ENCODE measurements at places on chromosomes 1 and 21.

DNA sequence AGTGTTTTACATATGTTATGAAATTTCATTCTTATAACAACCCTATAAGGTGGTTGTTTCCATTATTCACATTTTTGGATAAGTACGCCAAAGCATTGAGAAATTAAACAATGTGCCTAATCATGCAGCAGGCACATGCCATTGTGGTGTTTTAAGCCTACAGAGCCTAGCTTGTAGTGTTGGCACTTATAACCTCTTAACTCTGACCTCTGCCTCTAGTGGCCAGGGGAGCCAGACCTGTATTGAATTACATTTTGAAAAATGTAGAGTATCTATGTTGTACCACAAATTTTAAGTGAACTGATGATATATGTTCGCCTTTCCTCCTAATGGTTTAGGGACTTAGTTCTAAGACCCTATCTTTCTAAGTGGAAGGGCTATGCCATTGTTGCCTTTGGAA is 61.0 kb downstream of the KCNK2 start:
- DNase-seq = no peak

DNA sequence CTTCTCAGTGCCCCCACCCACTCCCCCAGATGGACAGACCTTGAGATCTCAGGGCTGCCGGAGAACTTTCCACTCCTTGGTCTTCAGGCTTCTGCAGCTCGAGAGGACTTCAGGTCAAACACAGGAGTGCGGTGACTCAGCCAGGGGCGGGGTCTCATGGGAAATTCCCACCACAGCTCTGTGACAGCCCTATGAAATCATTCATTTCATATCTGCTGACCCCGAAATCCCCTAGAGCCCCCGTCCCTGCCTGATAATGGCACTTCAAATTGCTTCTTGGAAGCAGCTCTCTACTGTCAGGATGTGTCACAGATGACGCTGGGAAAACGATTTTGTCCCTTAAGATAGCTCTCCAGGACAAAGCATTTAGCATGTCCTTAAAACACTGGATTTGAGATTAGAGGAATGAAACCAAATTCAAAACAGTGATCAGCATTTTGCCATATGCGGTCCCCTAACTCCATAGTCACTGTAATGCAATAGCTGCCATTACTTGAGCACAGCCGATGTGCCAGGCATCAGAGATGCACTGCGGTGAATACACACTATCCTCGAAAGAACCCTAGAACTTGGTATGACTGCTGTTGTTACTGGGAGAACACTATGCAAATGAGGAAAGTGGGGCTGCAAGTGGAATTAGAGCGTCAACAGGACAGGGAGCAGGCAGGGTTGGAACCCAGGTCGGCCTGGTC is at the start of gene TNFRSF9:
Gene TNFRSF9, minus strand, starts transcription at position 95 of the 692 bp plus-strand sequence. CDS start 845 bp downstream, outside the sequence.
- peak; percentile 40 for DNase-seq

GRCh38 chr1:9145021-9145668 is 16.2 kb upstream of the GPR157 start:
- peak; percentile 59 for DNase-seq

DNA sequence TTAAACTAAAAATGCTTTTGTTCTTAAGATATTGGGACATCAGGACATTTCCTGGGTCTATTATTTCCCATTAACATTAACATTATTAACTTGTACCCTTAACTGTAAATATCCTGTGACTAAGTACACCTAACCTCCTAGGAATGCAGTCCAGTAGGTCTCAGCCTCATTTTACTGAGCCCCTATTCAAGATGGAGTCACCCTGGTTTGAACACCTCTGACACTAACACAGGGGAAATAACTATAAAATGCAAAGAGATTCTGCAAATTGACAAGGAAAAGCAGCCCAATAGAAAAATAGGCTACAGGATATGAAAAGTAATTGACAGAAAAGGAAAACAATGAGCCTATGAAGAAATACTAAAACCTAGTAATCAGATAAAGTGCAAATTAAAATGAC is 11.6 kb upstream of the NCMAP start:
- no peak for DNase-seq

DNA sequence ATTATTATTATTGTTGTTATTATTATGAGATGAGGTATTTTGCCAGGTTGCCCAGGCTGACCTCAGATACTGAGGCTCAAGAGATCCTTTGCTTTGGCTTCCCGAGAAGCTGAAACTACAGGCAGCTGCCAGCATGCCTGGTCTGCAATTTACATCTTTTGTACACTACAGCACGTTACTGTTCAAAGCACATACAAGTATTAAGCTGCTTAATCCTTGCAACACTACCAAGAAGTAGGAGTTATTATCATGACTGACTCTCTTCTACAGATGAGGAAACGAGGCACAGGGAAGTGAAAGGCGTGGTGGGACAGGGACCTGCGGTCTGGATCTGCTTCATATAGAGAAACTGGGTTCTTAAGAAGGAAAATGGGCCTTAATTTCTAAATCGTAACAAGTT is 11.6 kb downstream of the ERG start:
- DNase-seq = no peak

DNA sequence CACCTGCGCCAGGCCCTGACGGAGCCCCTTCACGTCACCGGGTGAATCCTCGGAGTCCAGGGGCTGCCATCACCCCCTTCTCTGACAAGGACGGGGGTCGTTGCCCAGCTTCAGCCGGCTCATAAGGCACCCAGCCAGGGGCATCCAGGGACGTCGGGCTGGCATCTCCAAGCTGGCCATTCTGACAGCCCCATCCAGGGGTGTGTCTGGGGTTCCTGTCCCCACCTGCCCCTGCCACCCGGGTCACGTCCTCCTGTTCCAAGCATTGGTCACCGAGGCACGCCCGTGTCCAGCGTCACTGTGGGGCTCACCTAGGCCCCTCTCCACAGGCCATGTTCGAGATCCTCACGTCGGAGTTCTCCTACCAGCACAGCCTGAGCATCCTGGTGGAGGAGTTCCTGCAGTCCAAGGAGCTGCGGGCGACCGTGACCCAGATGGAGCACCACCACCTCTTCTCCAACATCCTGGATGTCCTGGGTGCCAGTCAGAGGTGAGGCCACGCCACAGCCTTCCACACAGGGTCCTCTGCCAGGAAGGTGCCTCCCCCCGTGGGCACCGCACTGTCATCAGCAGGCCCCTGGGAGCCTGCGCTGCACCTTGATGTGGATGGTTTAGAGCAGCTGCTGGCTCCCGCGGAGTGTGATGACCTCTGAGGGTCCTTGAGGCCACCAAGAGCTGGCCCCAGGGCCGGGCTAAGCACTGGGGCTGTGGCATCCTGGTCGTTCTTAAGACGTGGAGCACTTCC is 14.8 kb downstream of the ARHGEF16 start:
- DNase-seq = no peak

DNA sequence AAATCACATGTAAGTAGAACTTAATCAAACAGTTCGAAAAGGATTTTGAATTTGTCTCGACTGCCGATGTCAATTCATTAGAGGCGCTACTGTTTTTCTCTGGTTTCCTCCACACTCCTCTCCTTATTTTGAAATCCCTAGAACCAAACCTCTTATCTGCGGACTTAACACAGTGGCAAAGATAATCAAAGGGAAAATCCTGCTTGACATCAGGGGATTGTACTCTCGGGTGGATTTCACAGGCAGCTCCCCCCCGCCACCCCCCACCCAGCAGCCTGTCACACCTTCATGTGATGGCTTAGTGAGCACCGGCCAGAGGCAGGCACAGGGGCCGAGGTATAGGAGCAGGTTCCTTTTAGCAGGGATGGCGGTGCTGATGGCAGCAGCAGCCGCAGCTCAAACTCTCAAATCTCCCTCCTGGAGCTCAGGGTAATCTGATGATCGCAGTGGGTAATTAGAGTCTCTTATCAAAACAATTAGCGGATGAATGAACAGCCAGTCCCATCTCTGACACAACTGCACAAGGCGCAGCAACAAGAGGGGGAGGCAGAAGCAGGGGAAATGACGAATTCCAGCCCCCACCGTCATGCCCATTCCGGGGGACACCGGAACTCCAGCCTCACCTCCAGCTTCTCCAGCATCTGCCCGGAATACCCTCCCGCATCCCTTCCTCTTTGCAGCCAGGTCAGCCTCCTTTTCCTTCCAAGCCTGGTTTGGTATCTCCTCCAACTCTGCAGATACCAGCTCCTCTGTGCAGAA is 80.3 kb downstream of the SSBP3 start:
- no peak for DNase-seq

GRCh38 chr21:28627261-28627660 is 365.4 kb downstream of the LTN1 start:
- no peak for DNase-seq

GRCh38 chr1:226668173-226668560 is 70.9 kb downstream of the ITPKB start:
- DNase-seq = no peak

DNA sequence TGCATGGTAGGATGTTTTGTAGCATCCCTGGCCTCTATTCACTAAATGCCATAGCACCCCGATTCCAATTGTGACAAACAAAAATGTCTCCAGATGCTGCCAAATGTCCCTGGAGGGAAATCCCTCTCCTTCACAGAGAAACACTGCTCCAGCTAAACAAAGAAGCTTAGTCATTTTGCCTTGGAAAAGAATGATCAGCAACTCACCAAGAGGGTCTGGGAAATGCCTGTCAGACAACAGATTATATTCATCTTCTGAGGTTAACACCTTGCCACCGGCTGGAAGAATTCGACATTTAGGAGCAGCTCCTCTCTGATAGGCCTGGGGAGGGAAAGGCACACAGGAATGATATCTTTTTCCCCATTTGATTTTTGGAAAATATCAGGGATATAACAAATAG is 84.4 kb downstream of the NIBAN1 start:
- no peak for DNase-seq

DNA sequence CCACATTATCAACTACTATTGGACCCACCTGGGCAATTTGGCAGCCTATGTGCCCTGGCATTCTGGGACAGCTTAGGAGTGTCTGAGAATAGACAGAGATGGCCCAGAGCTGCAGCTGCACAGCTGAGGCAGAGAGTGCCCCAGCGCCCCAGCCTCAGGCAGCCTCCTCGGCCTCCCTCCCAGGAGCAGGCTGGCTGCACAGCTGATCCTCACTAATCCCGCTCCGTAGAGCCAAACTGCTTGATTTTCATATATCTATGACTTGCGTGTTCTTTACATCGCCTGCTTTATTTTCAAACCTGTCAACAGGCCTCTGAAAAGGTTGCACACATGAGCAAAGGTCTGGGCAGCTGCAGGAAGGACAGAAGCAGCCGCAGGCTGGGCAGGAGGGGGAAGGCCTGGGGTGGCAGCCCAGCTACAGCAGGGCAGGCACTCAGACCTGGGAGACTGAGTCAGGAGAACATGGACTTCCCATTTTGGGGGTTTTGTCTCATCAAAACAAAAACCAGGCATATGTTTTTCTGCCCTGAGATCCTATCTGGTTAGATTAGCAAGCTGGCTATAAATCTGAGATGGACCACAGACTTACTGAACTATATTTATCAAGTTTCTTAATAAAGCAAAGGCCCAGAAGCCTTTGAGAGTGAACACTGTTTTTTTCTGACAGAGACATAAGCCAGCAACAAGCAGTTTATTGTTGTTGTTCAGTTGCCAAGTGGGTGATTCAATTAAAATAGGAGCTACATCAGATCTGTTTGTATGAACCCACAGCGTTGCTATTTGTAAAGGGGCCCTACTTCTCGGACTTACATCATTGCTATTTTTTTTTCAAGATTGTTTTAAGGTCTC is 301.8 kb upstream of the DUSP10 start:
- DNase-seq = no peak

DNA sequence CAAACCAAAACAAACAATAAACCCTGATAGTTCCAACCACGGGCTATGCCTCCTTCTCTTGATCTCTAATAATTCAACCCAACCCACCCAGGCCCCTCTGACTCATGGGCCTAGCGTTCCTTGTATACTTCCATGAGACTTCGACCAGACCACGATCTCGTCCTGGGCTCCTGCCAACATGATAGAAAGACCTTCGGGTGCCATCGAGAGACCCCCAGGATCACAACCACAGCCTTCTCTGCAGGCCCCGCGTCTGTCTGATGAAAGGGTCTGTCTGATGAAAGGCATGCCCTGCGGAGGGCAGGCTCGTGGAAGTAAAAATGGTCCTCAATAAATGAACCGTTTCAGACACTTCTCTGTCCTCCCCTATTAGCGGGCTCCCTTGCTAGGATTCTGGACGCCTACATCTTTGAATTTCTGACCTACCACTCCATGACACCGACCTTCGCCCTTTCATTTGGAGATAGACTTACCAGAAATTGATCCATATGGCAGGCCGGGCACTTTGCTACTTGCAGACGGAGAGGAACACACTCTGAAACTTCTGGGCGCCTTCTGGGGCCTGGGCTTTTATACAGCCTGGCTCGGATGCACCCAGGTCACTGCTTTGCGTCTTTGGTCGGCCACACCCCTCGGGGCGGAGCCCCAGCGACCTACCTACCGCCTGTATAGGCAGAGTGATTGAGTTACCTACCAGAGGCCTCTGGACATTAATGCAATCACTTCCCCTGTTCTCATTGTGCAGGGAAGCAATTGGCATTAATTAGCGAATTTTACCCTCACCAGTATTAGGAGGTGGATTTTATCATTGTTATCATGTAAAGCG is 5.3 kb upstream of the KLF18 start:
- DNase-seq = no peak

GRCh38 chr1:13730291-13730690 is 30.3 kb downstream of the PRDM2 start:
- no peak for DNase-seq

DNA sequence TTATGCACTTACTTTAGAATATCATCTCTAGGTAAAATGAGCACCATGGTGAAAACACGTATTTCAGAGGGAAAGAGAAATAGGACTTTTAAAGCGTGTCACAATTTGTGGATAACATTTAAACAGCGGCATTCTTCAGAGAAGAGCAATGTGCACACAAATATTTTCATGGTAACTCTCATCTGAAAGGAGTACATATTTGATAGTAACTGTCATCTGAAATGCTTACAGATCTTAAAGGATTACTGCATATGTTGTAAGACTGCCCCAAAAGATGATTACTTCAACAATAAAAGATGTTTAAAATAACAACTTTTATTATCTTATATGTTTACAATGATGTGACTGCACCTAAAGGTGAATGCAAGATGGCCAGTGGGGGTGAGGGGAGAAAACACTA is 408.8 kb downstream of the PLA2G4A start:
- no peak for DNase-seq

DNA sequence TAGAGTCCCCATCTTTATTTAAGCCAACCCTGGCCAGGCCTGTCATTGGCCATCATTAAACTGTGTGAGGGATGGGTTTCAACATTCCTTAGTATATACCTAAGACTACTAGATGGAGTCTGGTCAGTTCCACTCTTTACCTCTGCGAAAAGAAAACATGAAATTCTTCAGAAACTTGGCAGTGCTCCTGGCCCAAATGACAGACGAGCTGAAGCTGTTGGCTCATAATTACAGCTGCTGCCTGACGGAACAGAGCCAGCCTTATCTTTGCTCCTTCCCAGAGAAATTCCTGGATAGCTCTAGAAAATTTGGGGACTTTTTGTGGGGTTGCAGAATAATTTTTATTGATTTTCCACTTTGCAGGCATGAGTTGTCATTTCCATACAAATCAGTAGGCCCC is 30.4 kb downstream of the NPHS2 start:
- no peak for DNase-seq

- no peak for DNase-seq
Measured at GRCh38 chr1:213979751-213980586, 7.8 kb upstream of the PROX1 start.

- DNase-seq = peak; percentile 25
Measured at GRCh38 chr1:197521118-197521739, 253.2 kb downstream of the CRB1 start.

- DNase-seq = no peak
Measured at GRCh38 chr1:78068681-78069283, 23.0 kb downstream of the GIPC2 start.

Measured in A549 (cell line).